ENCODE measurements at places on chromosomes 2 and 18. TPM values are rescaled to one million over a fixed set of nuclear protein-coding genes. Genes with fewer than 3 reads are reported as not detected.

DNA sequence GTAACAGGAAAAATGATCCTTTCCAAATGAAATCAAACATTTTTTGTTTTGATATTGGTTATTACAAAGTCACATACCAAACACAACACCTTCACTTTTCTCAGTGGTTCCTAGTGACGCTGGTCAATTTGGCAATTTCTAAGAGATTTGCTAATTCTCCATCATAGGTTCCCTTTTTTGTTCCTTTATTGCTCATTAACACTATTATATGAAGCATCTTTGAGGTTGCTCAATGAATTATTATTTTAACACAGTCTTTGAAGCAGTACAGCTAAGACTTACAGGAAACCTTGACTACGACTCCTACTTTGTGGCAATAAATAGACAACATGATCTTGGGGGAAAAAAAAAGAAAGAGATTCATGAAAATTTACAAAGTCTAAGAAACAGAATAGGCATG, 152.2 kb upstream of the VRK2 start:
- DNase-seq, result no peak

- DNase-seq, result no peak
These were observed 159.9 kb downstream of the ACTR3 start for GRCh38 chr2:114049826-114050225.

DNA sequence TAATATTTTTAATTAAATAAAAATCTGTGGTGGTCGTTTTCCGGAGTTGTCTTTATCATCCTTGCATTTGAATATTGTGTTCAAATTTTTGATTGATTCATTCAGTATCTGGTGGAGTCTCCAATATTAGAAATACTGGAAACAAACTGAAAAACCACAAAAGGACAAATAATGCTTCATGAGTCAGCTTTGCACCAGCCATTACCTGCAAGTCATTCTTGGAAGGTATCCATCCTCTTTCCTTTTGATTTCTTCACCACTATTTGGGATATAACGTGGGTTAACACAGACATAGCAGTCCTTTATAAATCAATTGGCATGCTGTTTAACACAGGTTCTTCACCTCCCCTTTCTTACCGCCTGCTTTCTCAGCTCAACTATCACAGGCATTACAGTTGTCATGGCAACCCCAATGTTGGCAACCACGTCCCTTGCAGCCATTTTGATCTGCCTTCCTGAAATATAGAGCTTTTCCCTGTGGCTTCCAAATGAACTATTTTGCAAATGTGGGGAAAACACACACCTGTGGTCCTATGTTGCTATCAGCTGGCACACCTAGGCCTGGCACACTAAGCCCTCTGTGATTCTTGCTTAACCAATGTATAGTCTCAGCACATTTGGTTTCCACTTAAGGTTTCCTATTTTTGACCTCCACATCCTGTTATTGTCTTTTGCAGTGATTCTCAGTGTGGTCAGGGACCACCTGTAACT, 6.5 kb downstream of the CTLA4 start:
- DNase-seq, result no peak

GRCh38 chr2:60424233-60424632, 129.2 kb downstream of the BCL11A start:
- DNase-seq, result no peak

DNA sequence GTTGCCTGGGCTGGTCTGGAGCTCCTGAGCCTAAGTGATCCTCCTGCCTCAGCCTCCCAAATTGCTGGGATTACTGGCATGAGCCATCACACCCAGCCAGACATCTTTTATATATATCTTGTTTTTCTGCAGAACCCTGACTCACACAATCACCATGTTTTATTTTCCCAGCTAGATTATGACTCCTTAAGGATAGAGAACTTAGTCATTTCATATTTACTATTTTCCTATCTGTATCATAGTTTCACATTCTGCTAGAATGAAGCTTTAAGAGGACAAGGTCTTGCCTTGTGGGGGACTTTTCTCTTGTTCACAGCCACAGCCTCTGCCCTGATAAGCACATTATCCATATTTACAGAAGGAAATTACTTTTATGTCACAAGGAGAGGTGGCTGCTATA, 73.9 kb downstream of the LBH start:
- DNase-seq, result no peak

DNA sequence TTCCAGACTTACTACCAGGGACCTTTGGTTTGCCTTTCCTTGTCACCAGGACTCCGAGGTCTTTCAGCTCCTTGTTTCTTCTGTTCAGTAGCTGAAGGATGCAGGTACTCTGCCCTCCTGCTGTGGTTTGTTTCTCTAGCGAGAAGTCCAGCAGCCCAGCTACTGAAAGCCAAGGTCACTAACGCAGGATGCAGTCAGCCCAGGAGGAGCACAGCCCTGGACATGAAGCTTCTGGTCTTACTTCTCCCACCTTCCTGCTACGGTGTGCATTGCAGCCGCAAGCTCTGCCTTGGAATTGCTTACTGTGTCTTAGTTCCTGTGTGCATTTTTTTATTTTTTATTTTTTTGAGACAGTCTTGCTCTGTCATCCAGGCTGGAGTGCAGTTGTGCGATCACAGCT, 62.4 kb downstream of the DGKD start:
- no peak for DNase-seq

GRCh38 chr2:200340508-200341224, 34.2 kb downstream of the SPATS2L start:
- DNase-seq, result no peak

DNA sequence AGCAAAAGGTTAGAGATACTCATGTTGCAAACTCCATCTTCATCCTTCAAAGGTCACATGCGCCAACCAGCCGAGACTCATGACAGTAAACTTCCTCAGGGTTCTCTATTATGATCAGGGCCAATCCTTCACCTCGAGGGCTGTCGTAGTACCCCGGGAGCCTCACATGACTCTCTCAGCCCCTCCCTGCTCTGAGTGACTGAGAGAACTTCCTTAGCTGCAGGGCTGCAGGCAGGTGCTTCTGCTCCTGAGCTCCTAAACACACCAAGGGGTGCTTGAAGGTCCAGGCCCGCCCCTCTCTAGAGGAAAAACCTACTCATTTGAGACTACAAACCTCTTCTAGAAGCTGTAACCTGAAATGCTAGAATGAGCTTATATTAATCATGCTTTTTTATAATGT, 48.2 kb downstream of the LONRF2 start:
- DNase-seq, result peak; percentile 37

DNA sequence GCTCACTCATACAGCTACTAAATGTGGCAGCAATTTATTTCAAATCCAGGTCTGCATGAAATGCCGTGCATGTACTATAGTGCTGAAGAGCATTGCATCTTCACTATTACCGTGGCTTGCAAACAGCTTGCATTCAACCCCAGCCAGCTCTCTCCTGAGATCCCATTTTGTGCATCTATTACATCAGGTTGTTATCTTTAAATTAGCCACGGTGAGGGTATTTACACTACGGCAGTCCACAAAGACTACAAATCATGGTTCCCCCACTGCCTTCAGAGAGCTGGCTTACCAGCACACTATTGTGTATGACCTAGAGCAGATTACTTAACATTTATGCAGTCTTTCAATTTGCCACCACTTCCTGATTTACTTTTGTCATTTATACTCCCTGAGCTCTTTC, 621.3 kb upstream of the LRATD1 start:
- DNase-seq, result no peak

DNA sequence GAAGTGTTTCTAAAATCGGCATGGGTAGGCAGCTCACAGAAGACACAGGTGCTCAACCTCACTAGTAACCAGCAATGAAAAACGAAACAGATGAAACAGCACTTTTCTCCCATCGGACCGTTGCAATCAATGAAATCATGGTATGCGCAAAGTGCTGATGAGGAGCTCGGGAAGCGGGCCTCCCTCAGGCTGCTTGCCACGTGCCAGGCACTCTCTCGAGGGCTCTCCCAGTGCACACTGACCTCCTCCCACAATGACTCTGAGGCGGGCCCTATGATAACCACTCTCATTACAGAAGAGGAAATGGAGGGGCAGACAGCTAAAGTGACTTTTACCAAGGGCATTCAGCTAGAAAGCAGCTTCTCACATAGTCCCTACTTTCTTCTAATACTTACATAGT, 3.8 kb upstream of the ANKRD23 start:
- peak; percentile 28 for DNase-seq

DNA sequence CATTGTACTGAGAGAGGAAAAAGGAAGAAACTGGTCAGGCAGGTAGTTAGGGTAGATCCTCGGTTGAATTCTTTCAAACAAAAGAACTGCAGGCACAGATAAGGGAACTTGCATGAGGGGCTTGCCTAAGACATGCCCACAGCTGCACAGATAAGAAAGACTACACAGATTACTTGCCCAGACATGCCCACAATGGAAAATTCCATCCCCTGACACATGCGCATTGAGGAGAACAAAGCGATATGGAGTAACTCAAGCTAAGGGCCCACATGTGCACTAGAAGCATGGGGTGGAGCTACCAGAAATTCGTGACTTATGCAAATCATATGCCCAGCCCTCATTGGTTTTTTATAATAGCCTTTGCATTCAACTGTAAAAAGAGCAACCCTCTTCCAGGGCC, 181.3 kb upstream of the ZNF521 start:
- DNase-seq, result peak; percentile 30

DNA sequence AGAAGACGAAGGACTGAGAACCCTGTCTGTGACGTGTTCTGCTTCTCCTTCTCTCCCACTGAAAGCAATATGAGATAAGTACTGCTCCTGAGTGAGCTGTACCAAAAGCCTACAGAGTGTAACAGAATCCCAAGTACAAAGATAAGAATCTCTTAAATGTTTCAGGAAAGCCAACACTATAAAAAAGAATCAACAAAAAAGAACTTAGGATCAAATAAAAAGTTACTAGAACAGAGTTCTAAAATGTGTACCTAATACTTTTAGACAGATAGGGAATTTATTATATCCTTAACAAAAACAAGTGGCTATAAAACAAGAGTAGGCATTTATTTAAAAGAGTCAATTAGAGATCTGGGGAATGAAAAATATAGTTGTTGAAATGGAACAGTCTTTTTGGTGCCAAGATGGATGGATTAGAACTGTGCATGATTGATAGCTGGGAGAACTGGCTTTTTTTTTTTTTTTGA, 49.0 kb downstream of the NCOA1 start:
- DNase-seq, result no peak

GRCh38 chr2:176138923-176139660, 9.6 kb downstream of the HOXD8 start:
- DNase-seq, result peak; percentile 29

GRCh38 chr18:79533591-79533990, 137.9 kb downstream of the NFATC1 start:
- no peak for DNase-seq

DNA sequence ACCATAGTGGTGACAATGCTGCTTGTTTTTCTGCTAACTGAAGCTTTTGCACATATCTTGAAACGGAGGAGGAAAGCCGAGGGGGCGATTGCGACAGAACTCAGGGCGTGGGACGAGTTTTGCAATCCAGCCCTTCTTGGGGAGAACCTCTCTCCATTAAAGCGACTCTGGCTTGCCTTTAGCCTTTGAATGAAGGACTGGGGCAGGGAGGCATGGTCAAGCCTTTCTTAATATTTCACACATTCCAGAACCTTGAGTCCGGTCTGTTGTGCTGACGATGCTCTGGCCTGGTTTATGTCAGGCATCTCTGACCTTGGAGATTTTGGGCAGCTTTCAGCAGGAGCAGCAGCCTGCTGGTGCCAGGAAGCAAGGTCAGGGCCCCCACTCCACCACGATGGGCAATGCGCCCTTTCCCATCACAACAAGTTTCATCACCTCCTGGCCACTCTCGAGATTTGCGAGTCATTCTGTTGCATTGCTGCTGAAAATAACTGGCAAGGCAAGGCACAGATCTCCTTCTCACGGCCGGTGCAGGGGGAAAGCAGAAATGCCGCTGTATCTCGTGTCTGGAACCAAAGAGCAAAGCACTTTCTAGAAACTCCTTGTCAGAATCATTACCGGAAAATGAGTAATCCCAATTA, 10.8 kb downstream of the EMILIN2 start:
- no peak for DNase-seq

GRCh38 chr2:71157124-71157793, 26.8 kb downstream of the MPHOSPH10 start:
- peak; percentile 82 for DNase-seq

DNA sequence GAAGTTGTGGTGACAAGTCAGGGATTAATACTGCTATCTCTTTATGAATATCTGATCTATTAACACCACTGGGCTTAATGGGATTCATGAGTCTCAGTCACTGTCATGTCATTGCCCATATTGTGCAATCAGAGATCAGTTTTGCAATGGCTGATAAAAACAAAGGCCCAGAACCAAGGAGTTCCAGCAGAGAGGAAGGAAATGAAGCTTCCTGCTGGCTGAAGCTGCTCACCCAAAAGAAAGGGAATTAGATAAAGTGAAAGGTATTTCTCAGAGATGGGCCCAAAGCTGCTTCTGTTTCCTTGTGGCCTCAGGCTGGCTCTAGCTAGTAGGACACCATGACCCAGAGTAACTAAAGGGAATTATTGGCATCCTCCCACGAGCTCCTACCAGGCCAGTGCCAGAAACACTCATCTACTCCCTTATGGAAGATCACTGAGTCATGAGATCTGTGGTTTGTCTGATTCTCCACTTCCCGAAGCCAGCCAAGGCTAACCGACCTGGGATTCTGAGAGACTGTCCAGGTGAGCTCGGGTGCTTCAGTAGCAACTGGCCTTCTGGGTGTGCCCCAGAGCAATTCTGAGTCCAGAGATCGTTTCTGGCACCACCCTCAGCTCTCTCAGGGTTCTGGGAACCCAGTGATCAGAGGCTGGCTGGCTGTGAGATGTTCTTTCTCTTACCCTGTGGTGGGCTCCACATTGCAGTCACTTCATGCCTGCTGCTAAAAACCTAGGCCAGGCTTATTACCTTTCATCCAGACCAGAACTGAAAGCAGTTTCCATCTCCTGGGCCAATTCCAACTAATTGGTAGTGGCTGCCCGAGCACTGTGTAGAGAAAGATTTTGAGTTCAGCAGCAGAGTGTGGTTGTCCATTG, 129.5 kb upstream of the PELI1 start:
- DNase-seq, result no peak

DNA sequence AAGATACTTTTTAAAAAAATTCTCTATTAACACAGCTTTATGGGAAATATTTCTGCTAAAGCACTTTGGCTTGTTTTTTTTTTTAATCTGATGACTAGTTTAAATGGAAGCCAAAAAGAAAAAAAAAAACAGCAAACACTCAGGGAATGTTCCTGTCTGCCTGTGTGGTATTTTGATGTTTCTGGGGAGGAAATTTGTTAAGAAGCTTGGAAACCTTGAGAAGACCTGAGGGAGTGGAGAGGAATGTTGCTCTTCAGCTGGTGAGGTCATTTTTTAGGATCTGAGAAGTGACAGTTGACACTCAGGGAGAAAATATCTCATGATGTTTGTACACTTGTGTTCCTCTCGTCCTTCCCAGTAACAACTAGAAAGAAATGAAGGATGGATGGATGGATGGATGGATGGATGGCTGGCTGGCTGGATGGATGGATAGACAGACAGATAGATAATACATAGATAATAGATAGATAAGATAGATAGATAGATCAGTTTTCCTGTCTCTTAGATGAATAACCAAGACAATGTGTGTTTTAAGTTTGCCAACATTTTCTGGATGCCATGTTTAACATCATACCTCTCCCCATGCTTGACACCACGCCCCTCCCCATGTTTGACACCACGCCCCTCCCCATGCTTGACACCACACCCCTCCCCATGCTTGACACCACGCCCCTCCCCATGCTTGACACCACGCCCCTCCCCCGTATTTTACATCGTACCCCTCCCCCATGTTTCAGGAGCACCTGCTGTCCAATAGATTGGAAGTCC, 84.8 kb downstream of the CTIF start:
- DNase-seq, result no peak

GRCh38 chr18:2891526-2892431, 45.0 kb downstream of the EMILIN2 start:
- DNase-seq, result no peak

The EIPR1 gene
- 27.6 TPM for total RNA-seq

The TMEM247 gene
- total RNA-seq, result not detected

All from H9 (cell line).